ENCODE measurements at places on chromosomes 16 and 17. TPM values are rescaled to one million over a fixed set of nuclear protein-coding genes. Genes with fewer than 3 reads are reported as not detected.

Gene PRSS27
- total RNA-seq: 0.34 TPM

Gene CDRT15L2
- total RNA-seq: not detected

DNA sequence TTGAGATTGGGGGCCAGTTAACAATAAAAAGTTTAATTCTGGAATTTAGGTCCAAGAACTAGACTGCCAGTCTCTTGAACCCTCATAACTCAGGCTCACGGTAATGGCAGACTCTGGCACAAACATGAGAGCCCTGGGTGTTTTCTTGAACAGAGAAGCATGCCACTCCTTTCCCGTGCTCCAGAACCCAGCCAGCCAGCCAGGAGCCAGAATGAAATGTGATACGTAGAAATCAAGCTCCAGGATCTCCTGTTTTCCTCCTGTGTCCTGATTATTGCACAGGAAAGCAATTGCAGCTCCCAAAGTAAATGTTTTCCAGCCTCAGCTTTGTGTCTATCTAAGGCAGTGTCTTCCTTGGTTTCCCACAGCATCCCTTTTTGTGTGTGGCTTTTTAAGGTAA is 46.2 kb upstream of the NOL11 start:
- DNase-seq: no peak

Gene CISD3
- 99.8 TPM for total RNA-seq

GRCh38 chr17:32689348-32689747 is 187.6 kb downstream of the MYO1D start:
- DNase-seq: no peak

Gene AANAT
- not detected for total RNA-seq

DNA sequence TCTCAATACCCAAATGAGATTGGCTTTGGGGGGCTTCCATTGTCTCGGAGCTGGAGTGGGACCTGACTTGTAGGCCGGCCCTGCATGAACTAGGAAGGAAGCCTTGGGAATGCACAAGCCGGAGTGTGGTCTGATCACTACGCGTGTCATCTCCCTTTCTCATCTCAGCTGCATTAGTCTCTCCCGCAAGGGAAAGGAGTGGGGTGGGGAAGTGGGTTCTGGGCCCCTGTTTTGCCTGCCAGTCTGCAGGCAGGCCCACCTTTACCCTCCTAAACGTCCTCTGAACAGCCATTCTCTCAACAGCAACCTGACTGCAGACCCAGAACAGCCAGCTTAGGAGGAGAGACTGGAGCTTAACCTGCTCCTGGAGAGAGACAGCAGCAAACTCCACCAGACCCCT is 11.4 kb upstream of the DNAI2 start:
- DNase-seq: no peak

Gene NLRC5
- total RNA-seq: 125 TPM

- DNase-seq: no peak
These were observed 98.8 kb downstream of the WWOX start for GRCh38 chr16:78198288-78198687.

- no peak for DNase-seq
These were observed 5.8 kb downstream of the PIPOX start for GRCh38 chr17:29048440-29049368.

Gene GDPD1
- total RNA-seq: 3.9 TPM

DNA sequence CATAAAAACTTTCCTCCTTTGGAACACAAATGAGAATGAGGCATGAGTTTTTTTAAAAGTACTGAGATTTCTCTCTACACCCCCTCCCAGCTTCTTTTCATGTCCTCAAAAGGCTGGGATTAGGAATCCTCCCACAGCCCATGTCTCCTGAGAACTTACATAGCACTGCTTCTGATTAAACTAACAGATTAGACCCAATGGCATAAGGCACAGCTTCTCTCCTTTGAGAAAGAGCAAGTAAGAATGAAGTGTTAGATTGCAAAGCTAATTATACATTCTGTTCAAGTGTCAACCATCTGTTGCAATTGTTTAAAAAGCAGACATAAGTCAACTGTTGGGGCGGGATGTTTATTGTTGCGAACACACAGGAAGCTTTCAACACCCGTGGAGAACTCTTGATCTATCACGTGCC is 715.1 kb downstream of the CDH11 start:
- DNase-seq: no peak

Gene SCO1
- 48.7 TPM for total RNA-seq

- DNase-seq: no peak
These were observed 24.0 kb upstream of the STH start for GRCh38 chr17:45974916-45975630.

GRCh38 chr17:798246-798645 is 16.1 kb downstream of the MRM3 start:
- DNase-seq: no peak

DNA sequence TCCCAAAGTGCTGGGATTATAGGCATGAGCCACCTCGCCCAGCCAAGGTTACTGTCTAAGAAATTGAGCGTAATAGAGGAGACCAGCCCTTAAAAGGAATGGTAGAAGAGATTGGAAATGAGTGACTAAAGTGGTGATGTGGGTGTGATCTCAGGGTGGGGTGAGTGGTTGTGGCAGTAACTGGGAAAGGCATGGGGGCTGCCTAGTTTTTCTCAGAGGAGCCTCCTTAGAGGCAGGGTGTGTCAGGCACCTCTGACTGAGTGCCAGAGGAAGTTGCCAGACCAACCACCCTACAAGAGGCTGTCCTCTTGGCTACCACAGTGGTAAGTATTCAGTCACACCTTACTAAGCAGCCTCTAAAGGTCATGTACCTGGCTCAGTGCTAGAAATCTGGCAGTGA is 8.9 kb downstream of the DUS2 start:
- no peak for DNase-seq

DNA sequence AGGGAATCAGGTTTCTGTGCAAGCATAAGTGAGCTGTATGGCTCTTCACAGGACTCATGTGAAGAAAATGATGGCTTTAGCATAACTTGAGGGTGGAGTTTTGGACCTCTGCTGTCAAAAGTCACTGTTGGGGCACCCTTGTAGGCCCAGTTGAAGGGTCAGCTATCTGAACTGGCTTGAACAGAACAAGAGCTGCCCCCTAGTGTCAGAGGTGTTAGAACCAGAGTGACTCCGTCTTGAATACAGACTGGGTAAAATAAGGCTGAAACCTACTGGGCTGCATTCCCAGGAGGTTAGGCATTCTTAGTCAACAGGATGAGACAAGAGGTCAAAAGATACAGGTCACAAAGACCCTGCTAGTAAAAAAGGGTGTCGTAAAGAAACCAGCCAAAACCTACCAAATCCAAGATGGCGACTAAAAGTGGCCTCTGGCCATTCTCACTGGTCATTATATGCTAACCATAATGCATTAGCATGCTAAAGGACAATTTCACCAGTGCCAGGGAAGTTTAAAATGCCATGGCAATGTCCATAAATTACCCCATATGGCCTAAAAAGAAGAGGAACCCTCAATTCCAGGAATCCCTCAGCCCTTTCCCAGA is 484.0 kb upstream of the ERCC4 start:
- DNase-seq: no peak

GRCh38 chr16:88939972-88940861 is 36.8 kb downstream of the CBFA2T3 start:
- DNase-seq: no peak

Gene WSCD1
- total RNA-seq: 50.0 TPM

GRCh38 chr16:89458551-89458950 is 31.8 kb downstream of the ANKRD11 start:
- DNase-seq: no peak

- DNase-seq: no peak
These were observed 22.1 kb downstream of the C17orf58 start for GRCh38 chr17:67974185-67974584.

Data from left colon (tissue), 2 donors.